Fibroblast of the aortic adventitia (primary cell): ENCODE measurements at places on chromosomes 2 and 18.

GRCh38 chr2:120856421-120856862 is 120.8 kb downstream of the GLI2 start:
- DNase-seq, result peak; percentile 67

- DNase-seq, result peak; percentile 43
Measured at GRCh38 chr18:58649966-58650816, 21.1 kb upstream of the MALT1 start.

GRCh38 chr18:45241982-45242565 is 373.2 kb upstream of the SLC14A2 start:
- no peak for DNase-seq

DNA sequence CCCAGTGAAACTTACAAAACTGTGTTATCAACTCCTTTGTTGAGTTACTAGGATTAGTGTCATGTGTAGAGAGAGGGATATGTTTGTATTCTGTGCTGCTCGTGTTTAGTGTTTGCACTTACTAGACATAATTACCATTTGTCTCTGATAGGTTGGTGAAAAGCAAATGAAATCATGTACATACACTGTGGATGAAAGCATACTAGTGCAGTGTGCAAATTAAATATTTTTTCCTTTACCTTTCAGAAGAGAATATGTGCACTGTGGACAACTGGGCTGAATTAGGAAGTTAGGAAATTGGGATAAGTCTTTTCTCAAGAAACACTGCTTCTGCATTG is 1.2 kb downstream of the KIAA1328 start:
- DNase-seq, result no peak

DNA sequence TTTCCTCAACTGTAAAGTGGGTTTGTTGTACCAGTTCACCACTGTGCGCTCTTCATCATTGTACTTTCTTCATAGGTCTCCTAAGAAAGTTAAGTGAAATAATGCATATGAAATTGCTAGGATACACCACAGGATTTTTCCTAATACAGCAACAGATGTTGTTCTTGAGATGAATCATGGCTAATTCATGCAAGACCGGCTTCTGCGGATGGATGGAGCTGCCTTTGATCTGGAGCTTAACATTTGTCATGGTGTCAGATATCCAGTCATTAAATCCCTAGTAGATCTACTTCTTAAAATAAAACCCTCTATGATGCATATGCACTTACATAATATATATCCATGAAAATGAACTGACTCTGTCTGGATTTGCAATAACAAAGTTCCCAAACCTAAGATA is 114.1 kb downstream of the COL6A3 start:
- peak; percentile 97 for DNase-seq

GRCh38 chr18:70158992-70159717 is 46.3 kb downstream of the RTTN start:
- no peak for DNase-seq
